GM13976 (cell line): ENCODE measurements at places on chromosomes 1 and 21.

DNA sequence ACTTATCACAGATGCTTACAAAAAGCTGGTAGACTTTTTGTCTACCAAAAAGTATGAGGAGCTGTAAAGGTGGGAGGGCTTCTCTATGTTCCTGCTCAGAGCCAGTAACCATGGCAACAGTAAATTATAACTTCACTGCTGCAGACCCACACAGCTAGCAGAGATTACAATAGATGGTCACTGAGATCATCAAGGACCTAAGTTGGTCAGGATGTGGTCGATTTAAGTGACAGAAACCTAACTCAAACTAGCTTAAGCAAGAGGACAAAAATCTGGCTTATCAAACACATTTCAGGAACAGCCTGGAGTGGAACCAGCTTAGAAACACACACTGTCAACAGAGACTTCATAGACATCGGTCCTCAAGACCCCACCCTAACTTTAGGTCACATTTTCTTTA is 113.4 kb upstream of the ATP1A1 start:
- no peak for DNase-seq

- no peak for DNase-seq
Measured at GRCh38 chr21:22679207-22679606, 1681.0 kb downstream of the NCAM2 start.

GRCh38 chr1:234925440-234926263 is 203.0 kb downstream of the TOMM20 start:
- DNase-seq: no peak

- DNase-seq: peak; percentile 43
Measured at GRCh38 chr1:173431304-173432045, 45.7 kb upstream of the PRDX6 start.

DNA sequence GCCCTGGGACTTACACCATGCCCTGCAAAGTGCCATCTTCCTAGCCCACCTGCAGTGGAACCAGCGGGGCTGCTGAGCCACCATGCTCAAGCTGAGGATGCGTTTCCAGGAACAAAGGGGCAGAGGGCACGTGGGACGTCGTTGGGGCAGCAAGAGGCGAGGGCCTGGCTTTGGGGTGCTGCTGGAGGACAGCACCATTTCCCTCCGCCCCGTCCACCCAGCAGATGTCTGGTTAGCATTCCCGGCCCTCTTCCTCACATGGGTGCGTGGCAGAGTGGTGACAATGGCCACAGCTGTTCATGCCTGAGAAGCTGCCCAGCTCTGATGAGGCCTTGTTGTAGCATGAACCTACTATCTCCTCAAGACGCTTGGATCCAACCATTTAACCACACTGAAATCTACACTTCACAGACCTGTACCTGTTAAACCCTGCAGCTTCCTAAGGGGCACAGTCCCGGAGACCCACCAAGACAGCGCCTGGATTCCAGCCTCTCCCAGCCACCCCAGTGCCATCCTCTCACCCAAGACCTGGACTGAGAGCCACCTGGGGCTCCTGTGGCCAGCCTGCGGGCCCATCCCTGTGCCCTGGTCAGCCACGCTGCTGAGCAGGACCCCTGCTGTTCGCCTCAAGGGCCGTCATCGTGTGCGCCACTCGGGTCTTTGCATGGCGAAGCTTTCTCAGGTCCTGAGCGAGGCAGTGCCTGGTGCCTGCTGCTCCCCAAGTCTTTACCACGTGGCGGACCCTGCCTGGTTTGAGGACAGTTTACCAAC is 33.2 kb downstream of the SLC45A1 start:
- no peak for DNase-seq
